ENCODE measurements at places on chromosomes 12 and 14.

DNA sequence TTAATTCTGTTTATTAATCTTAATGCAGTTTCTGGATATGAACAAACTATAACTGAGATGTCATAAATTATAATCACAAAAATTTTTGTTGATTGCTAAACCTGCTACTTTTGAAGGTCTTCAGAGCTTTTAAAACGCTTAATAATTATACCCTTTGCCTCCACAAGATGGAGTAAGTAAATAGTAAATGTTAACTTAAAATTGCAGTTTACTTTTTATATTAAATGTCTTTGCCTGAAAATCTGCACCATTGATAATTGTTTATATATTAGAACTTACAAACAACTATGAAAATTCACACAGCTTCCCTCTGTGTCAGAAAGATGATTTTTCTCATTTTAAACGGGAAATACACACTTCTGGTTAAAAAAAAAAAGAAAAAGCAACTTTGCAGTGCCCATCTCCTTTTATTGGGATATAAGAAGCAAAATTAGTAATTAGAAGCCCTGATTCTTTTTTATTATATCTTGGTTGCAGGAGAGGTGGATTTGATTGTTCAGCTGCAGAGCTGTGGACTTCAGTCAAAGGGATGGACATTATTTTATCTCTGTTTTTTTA is 35.6 kb downstream of the SCFD1 start:
- no peak for DNase-seq

DNA sequence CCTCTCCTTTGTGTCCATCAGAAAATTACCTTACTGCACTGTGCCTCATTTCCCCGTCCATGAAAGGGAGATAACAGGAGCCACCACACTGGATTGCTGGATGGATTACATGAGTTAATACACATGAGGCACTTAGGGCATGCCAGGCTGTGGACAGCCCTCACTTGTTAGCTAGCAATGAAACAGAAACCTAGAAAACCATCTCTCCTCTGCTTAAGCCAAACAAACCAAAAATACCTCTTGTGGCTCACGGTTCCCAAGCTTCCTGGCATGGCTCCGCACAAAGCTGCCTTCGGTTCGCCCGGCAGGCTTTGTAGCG is 660 bp upstream of the HCFC2 start:
- no peak for DNase-seq

- DNase-seq: no peak
Measured at GRCh38 chr14:37037636-37038387, 134.6 kb downstream of the SLC25A21 start.

DNA sequence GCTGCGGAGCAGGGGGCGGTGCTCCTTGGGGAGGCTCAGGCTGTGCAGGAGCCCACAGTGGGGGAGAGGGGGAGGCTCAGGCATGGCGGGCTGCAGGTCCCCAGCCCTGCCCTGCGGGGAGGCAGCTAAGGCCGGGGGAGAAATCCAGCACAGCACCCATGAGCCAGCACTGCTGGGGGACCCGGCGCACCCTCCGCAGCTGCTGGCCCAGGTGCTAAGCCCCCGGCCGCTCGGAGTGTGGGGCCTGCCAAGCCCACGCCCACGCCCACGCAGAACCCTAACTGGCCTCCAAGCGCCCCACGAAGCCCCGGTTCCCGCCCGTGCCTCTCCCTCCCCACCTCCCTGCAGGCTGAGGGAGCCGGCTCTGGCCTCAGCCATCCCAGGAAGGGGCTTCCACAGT is 145.6 kb upstream of the SEL1L start:
- DNase-seq: no peak

- no peak for DNase-seq
Measured at GRCh38 chr14:76267322-76268046, 108.5 kb upstream of the ESRRB start.

Measured in stimulated activated CD4-positive, alpha-beta T cell treated with anti-CD3 and anti-CD28 coated beads, TNF-alpha, amount 100 ng/mL, for 4 hours (primary cell).